Esophagus muscularis mucosa (tissue), 4 donors: ENCODE measurements at places on chromosomes 4 and X.

GRCh38 chrX:44731160-44731559, 112.7 kb upstream of the DUSP21 start:
- DNase-seq: no peak

DNA sequence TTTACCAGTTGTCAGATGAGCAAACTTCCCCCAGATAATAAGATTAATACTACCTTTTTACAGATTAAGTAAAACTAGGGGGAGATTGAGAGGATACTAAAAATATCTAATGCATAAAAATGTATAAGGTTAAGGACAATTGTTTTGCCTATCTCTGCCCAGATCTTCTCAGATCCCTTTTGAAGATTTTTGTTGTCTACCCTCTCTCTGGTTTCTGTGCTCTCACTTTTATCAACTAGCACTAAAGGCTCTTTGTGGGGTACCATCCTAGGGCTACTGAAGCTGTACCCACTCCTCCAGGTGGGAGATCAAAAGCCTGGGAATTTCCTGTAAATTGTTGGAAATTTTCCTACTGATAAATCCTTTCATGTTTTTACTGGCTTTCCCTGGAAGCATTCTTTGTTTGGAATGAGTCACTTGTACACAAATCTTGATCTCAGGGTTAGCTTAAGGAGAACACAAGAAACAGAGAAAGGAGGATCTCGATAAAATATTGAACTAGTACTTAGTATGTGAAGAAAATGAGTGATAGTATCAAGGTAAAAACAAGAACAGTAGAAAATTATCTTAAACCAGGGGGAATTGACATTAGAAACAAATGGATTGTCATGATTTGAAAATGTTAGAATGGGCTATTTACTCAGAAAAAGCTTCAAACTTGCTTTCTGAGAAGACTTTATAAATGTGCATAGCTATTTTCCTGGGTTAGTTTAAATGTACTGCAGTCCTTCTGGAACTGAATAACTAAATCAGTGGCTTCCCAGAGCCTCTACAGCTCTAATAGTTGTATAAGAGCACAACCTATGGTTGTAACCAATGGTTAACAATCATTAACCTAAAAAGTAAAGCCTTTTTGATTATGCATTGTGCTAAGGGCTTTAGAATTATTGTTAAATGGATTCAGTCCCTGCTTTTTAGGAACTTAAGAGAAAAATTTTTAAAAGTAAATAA, 679.9 kb upstream of the MAGEB2 start:
- no peak for DNase-seq

DNA sequence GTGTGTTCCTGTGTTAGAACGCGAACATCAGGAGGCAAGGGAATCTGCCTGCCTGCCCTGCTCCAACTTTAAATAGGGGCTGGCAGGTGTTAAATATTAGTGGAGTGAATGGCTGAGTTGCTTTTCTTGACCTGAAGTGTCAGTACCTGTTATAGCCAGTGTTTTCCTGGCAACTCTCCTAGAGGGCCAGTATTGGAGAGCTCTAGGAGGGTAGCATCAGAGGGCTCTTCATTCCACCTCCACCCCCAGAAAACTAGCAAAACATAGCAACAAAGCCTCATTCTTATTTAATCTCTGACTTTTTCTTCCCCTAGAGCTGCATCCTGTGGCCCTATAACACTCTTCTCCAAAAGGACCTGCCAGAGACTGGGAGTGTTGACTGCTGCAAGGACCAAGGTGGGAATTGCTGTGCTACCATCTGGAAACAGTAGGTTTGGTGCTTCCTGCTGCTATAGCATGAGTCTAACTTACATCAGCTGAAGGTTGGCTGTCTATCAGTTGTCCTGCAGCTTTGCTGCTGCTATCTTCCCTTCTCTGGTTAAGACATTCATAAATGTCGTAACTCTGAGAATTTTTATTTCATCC, 33.5 kb downstream of the SGMS2 start:
- DNase-seq: no peak

DNA sequence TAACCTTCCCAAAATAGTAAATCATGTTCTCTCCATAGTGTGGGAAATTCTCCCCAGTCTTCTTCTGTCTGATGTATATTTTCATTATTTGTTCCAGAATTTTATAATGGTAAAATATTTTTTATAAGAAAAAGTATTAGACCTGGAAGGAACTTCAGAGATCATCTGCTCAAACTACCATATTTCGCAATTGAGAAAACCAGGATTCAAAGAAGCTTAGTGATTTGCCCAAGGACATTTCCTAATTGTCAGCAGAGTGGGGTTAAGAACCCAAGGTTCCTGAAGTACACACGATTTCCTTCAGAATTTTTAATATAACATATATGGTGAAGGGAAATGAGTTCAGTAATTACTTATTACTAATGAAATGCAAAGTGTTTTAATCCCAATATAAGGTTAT, 24.1 kb downstream of the OCIAD1 start:
- no peak for DNase-seq

DNA sequence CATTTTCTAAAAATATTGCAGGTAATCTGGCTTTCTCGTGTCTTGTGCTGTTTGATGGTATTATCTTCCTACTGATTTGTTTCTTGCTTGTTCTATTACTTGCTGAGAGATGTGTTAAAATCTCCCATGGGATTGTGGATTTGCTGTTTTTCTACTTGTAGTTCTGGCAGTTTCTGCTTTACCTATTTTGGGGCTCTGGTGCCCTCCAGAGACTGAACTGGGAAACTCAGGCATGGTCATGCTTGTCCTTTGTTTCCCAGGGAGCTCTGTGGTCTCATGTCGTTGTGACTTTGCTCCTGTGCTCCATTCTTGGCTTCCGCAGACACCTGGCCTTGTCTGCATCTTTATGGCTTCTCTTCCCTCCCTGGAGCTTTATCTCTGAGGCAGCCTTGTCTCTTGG, 39.5 kb downstream of the NSD2 start:
- DNase-seq: no peak

DNA sequence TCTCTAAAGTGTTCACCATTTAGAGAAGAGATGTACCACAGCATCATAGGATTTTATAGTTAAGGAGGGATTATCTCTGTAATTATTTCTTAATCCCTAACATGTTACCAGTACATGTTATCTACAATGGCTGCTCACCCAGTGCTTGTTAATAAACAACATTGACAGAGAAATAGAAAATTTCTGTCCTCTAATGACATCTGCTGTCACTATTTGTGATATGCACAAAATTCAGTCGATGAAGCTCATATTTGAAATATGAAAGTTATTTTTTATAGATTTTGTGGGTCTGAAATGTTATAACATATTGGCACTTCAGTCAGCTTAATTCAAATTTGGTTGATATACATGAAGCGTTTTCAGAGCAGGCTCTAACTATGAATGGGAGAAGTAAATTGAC, 48.8 kb upstream of the GRXCR1 start:
- DNase-seq: no peak

DNA sequence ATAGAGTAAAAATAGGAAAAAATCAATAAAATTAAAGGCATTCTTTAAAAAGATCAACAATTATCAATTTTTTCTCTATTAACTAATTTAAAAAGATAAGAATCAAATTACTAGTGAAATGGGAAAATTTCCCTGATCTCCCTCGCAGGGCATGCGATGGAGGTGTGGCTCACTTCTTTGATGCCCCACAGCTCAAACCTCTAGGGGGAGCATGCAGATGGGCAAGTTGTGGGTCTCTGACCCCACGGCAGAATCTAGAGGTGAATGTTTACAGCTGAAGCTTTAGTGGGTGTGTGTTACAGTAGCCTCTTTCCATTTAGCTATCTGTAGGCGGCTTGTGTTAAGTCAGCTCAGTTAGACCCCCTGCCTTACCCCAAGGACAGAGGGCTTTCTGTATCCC, 1348.8 kb downstream of the PCDH18 start:
- DNase-seq: no peak

DNA sequence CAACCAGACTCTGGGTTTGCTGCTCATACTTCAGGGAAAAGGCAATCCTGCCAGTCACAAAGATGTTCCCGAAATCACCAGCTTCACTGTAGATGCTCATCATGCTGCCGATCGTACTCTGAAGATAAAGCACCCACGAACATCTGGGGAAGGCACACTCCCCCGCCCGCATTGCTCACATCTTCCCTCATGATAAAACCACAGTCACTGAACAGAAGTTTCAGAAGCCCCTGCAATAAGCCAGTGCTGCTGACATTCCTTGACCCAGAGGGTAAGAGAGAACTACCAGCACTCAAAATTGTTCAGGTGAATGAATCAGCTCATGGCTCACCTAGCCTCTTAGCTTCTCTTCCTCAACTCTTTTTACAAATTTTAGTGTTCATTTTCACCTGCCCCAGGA, 43.1 kb downstream of the SRPX2 start:
- DNase-seq: no peak

- no peak for DNase-seq
Observed at GRCh38 chr4:114078636-114079035, 99.2 kb upstream of the ARSJ start.

- DNase-seq: peak; percentile 60
Observed at GRCh38 chr4:4991541-4992099, 27.6 kb downstream of the CYTL1 start.

DNA sequence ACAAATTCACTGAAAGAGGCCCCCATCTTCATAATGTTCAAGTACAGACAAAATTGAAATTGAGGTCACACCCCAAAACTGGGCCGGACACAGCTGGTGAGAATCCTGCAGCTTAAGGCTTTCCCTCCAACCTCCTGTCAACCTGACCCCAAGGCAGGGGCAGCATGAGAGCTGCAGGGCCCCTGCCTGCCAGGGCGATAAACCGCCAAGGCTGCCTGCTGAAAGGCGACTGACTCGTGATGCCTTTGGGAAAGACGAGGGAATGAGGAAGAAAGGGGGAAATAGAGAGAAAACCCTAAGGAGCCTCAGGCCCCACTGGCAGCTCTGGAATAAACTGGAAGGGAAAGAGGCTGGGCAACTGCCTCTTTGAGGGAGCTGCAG, 7.3 kb upstream of the IRAK1 start:
- no peak for DNase-seq

GRCh38 chr4:17367201-17367600, 144.7 kb downstream of the QDPR start:
- DNase-seq: no peak

DNA sequence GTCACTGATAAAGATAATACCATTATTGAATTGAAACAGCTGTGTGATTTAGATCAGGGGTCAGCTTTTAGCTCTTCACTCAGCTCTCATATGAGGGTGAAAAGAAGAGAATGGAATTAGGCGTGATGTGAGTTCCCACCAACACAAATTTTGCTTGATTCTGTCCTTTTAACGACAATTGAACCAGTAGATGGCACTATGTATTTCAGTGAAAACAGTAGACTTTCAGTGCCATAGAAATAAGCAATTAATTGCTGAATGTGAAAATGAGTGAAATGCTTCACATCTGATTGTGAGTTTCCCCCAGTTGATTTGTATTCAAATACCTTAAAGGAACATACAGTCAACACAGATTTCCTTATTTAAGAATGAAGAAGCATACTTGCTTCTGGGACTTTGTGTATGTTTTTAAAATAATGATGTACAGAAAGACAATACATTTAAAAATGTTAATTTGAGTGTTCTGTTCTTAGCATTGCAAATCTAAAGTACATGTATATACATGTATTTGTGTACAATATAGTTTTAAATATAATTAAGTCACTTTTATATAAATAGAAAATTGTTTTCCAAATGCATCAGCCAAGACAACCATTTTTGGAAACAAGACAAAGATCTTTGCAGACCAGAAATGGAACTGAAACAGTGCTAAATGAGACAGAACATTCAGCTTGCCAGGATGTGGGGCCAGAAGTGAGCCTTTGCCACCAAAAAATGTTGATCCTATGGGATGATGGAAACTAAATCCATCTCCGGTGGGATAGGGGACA, 178.8 kb downstream of the SNCA start:
- no peak for DNase-seq

DNA sequence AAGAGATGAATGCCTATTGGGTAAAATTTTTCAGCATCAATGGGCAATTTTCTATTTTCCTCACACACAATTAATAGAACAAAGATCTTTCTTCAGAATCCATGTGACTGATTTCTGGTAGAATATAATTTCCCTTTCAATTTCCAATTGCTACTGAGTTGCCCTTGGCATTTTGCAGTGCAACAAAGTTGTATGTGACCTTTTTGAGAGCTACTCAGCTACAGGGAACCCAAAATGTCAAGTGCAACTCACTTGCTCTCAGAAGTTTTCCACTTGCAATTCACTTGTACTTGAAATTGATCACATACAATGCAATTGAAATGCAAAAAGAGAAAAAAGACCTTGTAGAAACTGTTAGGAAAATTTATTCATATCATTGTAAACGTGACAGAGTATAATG, 245.5 kb downstream of the BANK1 start:
- DNase-seq: no peak

- DNase-seq: no peak
Observed at GRCh38 chr4:146072376-146072775, 103.1 kb upstream of the LSM6 start.

- no peak for DNase-seq
Observed at GRCh38 chr4:7886007-7886973, 53.4 kb downstream of the AFAP1 start.

- DNase-seq: no peak
Observed at GRCh38 chrX:106725931-106726330, 570 bp upstream of the RNF128 start.

DNA sequence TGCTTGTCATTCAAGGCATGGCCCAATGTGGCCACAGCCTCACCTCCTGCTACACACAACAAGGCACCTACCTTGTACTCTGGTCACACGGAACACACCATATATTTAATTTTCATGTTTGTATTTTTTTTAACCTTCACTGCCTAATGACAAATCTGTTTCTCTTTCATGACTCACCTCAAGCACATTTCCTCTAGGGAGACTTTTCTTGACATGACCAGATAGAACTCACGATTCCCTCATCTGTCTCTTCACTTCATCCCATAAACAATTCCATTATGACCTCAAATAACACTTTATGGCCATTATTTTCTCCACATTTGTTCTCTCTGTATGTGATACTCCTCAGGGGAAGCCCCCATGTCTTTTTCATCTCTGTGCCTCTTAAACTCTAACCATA, 11.1 kb downstream of the DRP2 start:
- DNase-seq: no peak

DNA sequence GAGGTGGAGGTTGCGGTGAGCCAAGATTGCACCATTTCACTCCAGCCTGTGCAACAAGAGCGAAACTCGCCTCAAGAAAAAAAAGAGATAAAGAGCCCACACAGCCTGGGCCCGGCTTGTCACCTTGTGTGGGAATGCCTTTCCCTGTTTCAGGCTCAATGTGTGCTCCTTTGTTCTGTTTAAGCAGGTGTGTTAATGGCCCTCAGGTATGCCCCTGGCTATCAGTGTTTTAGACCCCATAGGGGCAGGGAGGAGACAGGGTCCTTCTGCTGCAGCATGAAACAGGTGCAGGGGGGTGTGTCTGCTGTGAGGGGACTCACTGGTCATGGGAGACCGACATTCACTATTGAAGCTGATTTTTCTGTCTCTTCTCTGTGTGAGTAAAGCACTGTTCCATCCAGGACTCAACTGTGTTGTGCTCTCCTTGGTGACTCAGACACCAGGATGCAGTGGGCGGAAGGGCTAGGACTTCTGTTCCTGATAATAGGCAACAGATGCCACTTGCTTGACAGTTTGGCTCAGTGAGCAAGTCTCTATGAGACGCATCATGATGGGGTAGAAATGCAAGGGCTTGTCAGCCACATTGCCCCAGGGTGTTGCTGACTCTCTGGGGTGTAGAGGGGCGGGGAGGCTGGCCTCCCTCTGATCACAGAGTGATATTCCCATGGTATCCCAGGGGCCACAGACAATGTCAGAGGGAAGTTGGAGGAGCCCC, 15.6 kb upstream of the LAP3 start:
- no peak for DNase-seq

- DNase-seq: no peak
Observed at GRCh38 chr4:23942471-23942870, 52.6 kb upstream of the PPARGC1A start.
